NCI-H526 (cell line): ENCODE measurements at places on chromosomes 2 and 18.

- no peak for DNase-seq
Observed at GRCh38 chr2:154914561-154914960, 216.1 kb downstream of the KCNJ3 start.

GRCh38 chr2:226905718-226906117 is 69.9 kb downstream of the RHBDD1 start:
- no peak for DNase-seq

DNA sequence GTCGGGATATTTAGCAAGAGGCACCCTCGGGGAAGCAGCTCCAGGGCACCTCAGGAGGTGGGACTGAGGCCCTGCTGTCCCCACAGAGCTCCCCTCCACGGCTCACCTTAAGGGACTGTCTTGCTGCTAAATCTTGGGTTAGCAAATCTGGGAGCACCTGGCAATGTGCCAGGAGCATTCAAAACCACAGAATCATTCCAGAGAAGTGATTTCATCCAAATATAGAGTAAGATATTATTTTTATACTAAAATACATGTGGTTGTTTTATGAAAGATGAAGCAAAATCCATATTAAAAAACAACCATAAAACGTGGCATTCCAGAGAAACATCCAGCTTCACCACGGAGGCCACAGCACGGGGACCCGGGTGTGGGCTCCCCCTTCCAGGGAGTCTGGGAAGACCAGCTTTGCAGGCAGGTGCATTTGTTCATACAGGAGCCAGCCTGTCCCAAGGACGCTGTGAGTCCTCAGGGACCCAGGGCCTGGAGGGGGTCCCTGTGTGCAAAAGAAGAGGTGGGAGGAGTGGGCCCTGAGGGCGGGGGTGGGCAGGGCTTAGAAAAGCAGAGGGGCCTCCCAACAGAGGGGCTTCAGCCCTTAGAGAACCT is 16.3 kb downstream of the HS1BP3 start:
- no peak for DNase-seq

DNA sequence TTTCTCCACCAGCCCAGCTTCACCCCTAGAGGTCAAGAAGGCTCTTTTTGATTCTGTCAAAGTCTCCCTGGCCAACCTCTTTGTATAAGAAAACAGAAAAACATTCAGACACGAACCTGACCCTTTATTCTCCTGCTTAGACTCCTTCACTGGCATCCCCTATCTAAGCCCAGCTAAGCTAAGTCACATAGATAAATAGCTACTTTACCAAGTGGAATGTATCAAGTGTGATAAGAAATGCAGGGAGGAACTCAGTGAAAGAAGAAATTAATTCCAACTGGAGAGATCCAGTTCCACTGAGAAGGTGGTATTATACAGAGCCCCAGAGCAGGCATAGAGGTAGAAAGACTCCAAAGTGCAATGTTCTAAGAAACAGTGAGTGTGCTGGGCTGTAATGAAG is 489.5 kb downstream of the TNS1 start:
- no peak for DNase-seq

DNA sequence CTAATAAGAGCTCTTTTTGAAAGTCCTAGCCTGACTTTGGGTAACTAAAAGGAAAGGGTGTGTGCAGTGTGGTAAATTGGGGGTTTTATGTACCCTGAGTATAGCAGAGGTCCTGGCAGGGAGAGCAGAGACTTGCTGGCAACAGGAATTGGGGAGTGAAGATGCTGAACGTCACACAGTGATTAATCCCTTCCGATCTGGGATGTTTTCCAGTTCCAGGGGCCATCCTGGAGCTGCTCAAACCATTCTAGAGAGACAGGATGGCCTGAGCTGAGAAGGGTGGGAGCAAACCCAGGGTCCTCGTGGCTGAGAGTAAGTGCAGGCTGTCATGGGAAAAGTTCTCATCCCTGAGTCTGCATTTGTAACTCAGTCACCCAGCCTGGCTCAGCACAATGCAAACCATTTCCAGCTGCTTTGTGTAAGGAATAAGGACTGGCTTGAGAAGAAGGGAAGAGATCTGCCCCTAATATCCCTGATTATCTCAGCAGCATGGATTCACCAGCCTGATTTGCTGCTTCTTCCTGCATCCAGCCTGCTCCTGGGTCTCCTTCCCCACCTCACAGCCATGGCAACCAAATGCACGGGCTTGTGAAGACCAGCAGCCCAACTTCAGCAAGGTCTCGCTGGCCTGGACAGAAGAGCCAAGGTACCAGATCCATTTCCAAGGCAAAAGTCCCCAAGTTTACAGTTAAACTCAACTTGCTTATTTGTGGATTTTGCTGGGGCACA is 47.1 kb upstream of the CELF4 start:
- no peak for DNase-seq

GRCh38 chr2:113858764-113859163 is 31.1 kb upstream of the ACTR3 start:
- DNase-seq: no peak

DNA sequence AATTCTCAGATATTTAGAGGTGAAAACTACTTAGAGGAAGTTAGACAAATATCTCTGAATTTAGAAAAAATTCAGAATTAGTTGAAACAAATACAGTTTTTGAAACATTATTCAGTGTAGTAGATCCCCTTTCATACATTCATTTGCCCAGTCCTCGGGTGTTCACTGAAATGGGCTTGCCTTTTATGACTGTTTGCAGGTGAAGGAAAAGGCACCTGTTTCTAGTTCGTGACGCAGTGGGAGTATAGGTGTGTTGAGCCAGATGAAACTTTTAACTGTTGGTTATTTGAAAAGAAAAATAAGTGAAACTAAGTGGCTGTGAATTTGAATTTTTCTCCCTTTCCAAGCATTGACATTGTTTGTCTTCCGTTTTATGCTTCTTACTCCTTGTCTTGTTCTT is 28.9 kb downstream of the TMEFF2 start:
- DNase-seq: no peak

DNA sequence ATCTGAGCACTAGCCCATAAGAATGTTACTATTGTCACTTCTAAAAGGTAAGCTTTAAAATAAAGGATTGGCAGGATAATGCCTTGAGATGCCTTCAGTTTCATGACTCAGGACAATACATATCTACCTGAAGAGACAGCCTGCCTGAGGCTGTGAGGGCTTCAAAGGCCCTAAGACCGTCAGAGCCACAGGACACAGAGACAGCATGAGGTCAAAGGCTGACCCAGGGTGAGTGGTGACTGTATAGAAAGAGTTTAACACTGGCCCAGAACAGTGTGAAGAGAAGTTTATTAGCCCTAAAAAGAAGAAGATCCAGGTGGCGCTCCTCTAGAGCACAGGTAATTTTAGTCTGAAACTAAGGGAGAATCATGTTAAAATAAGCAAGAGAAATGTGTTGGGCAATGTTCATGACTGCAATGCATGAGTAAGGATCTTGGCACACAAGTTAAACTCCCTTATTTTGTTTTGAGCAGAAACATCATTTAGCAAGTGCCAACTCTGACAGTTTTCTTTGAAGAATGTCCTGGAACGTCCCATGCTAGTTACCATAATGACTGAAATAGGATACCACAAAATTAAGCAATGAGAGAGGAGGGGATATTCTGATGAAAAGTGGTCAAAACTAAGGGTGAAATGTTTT is 78.1 kb upstream of the FAM110C start:
- DNase-seq: no peak

DNA sequence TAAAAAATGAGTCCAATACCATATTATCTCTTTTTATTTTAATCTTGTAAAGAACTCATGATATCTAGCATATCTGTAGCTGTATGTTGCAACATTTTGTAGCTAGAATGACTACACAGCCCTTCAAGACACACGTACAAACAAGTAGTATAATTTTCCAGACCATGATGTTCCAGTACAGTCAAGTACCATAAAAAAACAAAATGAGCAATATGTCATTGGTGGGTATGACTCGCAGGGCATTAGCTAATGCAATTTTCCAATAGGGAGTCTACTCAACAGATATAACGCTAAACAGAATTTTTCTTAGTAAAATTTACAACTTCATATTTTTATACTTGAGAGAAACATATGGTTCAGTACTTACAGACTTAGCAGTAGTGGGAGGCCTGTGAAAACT is 53.6 kb upstream of the UGP2 start:
- no peak for DNase-seq

- no peak for DNase-seq
Observed at GRCh38 chr2:81196383-81196851, 891.9 kb upstream of the LRRTM1 start.

- peak; percentile 91 for DNase-seq
Observed at GRCh38 chr2:99706735-99707134, 216.9 kb upstream of the REV1 start.

DNA sequence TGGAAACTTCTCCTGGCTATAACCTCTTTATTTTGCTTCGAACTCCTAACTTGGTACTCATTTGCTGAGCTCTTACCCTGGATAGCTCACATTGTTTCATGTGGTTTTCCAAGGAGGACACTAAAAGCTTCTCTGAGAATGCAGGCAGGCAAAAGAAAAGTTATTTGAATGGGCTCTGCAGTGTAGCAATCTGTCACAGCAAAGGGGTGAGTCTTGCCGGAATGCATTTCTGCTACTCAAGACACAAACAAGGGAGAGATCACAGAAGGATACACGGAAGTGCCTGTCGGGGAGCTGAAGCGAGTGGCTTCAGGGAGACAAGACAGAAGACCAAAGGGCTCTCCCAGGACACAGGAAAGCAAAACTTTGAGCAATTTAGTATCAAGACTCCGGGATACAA is 265.4 kb downstream of the SS18 start:
- no peak for DNase-seq

DNA sequence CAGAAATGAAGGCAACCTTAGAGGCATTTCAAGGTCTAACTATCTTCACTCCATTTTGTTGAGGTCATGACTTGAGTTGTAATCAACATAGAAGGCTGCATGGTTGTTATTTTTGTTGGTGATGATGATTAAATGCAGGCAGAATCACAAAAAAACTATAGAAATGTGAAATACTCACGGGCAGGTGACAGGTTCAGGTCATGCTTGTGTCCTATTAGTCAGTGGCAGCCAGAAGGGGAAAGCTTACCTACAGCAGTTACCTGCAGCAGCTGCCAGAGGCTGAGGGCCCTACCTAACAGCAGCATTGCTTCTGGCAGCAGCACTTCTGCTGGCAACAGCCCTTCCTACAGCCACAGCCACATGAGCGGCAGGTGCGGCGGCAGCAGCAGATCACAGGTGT is 394 bp downstream of the SCYGR3 start:
- no peak for DNase-seq

DNA sequence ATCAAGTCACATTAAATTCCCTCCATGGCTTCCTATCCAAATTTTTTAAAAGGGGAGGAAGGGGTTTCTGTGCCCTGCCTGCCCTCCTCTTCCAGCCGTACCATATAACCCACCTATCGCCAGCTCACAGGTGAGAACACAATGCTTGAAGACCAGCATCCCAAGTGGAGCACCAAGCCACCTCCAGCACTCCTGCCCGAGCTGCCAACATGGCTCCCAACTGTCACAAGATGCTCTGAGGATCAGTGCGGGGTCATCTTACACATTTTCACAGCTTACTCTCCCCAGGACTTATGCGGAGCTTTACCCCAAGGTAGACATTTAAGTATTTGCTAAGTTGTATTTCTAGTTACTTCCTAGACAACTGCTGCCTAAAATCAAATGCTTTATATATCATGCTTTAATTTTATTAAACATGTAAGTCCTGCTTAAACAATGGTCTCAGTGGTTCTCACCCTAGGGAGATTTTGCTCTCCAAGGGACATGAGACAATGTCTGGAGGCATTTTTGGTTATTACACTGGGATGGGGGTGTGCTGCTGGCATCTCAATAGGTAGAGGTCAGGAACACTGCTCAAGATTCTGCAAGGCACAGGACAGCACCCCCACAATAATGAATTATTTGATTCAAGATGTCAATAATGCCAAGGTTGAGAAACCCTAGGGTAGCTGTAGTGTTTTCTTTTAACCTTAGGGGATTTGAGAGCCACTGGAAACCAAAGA is 45.8 kb downstream of the SF3B1 start:
- DNase-seq: no peak
